Activated T-helper 2 cell treated with anti-CD3 and anti-CD28 coated beads, Interferon-gamma antibody, Interleukin-2, Interleukin-4, amounts not matched to agents 10 μg/mL and 5 μg/mL and 100 μg/mL, durations not matched to agents 14 hours and 24 hours and 36 hours (primary cell): ENCODE measurements at places on chromosomes 2 and 18. TPM values are rescaled to one million over a fixed set of nuclear protein-coding genes. Genes with fewer than 3 reads are reported as not detected.
A peak's percentile ranks its signal among the peaks of the same experiment; 100 is the strongest.

Gene CYP27A1
- not detected in 2 replicates for total RNA-seq

DNA sequence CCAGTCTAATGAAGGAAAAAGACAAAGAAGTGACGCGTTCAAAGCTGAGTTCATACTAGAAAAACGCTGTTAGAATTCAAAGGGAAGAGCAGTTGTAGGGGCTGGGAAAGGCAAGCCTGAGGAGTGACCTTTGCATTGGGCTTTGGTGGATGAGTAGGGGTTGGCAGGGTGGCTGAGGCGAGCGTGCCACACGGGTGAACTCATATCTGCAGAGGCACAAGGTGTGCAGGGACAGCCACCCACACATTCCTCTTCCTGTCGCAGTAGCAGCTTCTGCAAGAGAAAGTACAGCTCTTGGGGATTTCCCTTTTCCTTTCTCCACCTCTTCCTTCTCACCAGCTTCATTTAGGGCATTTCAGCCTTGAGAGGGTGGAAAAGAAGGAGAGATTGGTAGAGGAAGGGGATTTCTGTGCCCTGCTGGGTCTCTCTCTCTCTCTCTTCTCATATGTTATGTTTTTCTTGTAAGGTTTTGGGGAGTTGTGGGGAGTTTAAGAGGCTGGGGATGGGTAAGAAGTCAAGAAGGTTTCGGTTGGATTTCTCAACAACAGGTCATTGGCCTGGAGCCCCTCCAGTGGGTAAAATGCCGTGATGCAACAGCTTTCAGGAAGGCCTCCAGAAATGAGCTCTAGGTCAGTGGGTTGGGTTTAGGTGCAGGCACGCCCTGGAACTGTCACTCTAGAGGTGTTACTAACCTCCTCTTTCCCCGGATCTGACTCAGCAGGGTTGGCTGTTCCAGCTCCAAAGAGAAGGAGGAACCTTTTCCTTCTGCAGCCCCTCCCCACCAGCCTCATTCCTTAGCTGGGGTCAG is 40.1 kb downstream of the ODC1 start:
- DNase-seq = peak; percentile 47

DNA sequence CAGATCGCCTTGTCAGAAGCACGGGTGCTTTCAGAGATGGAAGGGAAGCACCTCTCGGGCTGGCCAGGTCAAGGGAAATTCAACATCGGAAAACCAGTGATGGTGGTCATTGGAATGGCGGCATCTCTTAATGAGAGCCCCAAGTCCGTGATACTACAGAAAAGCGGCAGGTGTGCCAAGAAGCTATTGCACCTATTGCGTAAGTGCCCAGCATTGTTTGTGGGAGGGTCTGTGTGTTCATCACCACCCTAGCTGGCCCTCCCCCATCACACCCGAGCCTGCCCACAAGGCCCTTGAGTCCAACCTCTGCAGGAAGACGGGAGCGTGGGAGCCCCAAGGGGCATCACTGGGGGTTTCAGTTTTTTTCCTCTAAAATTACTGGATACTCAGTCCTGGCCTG is 100.7 kb downstream of the DGKD start:
- DNase-seq = no peak

DNA sequence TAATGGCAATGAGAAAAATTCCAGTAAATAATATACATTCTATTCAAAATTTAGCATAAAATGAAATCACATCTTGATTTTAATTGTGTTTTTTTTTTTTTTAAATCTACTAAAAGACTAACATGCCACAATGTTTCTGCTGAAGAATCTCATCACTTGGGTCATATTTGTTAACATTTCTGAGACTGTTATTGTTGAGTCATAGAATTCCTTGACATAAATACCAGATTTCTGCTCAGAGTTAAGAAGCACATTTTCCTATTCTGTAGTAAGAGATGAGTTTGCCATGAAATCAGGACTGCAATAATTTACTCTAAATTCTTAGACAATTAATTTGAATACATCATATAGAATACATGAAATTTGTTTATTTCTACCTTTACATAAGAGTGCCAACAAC is 154.9 kb upstream of the KYNU start:
- no peak for DNase-seq

Gene ABCB11
- 0.02 TPM in 1 of 2 replicates, not detected in the other for total RNA-seq

DNA sequence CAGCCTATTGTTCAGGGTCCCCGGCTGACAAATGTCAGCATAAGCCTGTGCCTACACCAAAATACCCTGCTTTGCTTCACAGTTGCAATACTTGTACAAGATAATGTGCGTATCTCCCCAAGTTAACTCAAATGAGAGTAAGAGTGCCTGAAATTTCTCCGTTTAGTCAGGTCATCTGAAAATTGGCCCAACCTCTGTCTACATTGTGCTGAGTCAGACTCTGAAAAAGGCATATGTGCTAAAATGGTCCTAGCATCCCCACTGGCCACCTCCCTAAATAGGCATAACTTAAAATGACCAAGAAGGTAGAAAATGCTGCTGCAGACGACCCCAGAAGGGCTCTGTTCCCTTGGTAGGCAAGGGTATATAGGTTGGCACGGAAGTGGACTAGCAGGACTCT is 1653.8 kb upstream of the DDX18 start:
- no peak for DNase-seq

Gene PNO1
- total RNA-seq = 24.5 and 24.7 TPM in 2 replicates

GRCh38 chr2:6341588-6342129 is 524.0 kb downstream of the CMPK2 start:
- no peak for DNase-seq

- no peak for DNase-seq
Observed at GRCh38 chr2:31606509-31606908, 25.8 kb upstream of the SRD5A2 start.

GRCh38 chr2:238094438-238095022 is 5.6 kb upstream of the ESPNL start:
- peak; percentile 6 for DNase-seq

GRCh38 chr18:36349552-36349951 is 52.0 kb downstream of the FHOD3 start:
- no peak for DNase-seq

DNA sequence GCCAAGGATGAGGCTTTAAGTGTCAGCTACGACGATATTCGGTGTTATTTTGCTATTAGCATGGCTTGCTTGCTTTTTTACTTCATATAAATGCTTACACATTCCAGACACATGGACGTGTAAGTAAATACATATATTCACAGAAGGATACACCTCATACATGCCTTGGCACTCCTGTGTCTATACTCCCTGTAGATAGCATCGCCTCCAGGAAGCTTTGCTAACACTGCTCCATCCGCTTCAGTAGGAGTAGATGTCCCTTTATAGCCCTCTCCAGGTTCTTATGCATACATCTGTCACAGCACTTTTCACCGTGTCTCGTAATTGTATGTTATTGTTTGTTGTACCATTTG is 27.5 kb upstream of the KCTD1 start:
- no peak for DNase-seq

DNA sequence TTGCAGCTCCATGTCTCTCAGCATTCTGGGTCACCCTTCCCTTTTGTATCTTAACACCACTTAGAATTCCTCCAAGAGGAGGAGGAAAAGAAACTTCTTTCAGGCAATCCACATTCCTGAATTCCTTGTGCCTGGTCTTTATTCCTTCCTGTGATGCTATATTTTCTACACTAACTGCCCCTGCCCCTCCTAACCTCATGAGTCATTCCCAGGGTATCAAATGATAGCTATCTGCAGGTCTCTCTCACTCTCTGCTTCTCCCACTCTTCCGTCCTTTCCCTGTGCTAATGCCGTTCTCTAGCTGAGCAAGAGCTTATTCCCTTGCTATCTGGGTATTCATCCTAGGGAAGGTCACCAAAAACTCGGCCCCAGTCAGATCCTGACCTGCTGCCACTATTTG is 395.0 kb upstream of the TCF4 start:
- DNase-seq = no peak
